ENCODE measurements at places on chromosomes 1 and 21.

GRCh38 chr1:154329551-154330131 lies 4.3 kb downstream of the ATP8B2 start:
- DNase-seq: no peak

GRCh38 chr1:42739753-42740700 lies at the start of gene CLDN19:
TSS of gene CLDN19 (minus strand) at chr1:42740236. CDS start at chr1:42740063, 173 bp downstream.
- no peak for DNase-seq

DNA sequence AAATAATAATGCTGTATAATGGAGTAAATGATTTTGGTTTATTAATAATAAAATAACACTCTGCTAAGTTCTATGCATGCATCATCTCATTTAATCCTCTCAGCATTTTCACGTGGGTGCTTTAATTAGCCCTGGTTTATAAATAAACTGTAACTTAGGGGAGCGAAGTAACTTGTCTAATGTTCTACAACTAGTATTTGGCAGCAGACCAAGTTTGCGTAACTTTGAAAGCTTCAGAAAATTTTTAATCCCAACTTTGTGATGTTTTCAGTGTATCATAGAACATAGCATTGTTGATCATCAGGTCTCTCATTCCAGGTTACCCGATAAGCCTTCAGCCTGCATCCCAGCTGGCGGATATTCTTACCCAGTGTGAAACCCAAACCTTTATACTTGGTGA lies 322.4 kb upstream of the SGIP1 start:
- DNase-seq: no peak

DNA sequence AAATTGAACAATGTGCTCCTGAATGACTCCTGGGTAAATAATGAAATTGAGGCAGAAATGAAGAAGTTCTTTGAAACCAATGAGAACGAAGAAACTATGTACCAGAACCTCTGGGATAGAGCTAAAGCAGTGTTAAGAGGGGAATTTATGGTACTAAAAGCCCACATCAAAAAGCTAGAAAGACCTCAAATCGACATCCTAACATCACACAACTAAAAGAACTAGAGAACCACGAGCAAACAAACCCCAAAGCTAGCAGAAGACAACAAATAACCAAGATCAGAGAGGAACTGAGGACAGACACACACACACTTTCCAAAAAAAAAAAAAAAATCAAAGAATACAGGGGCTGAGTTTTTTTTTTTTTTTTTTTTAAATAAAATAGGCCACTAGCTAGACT lies 564.2 kb downstream of the SMYD3 start:
- no peak for DNase-seq

DNA sequence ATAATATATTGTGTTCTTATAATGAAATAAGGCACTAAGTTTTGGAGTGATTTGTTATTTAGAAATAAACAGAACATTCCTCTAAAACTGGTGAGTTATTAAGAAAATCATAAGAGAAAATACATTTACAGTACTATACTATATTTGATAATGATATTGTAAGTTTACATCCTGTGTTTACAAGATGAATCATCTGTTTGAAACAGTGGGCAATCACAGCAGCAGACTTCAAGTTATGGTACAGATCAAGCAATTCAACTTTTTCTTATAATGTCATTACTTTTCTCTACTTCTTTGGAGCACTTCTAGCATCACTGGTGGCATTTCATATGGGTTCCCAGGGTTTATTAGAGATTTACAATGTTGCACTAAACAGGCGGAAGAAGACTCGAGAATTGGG lies 86.5 kb upstream of the BRINP3 start:
- DNase-seq: no peak

- no peak for DNase-seq
These were observed 59.9 kb downstream of the ARHGEF16 start for GRCh38 chr1:3514404-3514803.

DNA sequence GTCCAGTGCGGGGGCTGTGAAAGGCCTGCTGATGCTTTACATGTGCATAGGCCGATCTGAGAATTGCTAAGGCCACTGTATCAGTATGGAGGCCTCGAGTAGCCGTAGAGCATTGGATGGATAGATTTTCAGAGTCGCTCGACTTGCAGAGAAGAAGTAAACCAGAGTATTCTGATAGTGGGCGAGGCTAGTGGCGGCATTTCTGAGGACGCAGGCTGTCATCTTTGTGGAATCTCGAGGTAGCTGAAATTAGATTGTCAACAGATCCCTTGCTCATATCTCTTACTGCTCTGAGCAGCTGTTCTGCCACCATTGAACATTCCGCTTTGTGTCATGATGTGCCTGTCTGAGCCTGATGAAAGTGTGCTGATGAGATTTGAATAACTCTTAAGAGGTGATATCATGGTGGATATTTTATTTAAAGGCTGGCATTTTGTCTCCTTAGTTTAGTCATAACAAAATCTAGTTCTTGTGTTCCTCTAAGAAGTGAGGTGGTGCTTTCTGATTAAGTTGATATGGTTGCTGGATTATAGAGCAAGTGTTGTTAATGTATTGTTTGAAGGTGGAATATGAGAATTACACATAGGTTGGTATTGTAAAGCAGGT lies 1.5 kb downstream of the KIF1B start:
- DNase-seq: no peak

- DNase-seq: peak; percentile 46
These were observed at the start of gene NGF for GRCh38 chr1:115337633-115338456. TSS of gene NGF (minus strand) at chr1:115338249. CDS start at chr1:115286795, 51,454 bp downstream.

- no peak for DNase-seq
These were observed 114.0 kb downstream of the NBPF12 start for GRCh38 chr1:147052143-147052542.

DNA sequence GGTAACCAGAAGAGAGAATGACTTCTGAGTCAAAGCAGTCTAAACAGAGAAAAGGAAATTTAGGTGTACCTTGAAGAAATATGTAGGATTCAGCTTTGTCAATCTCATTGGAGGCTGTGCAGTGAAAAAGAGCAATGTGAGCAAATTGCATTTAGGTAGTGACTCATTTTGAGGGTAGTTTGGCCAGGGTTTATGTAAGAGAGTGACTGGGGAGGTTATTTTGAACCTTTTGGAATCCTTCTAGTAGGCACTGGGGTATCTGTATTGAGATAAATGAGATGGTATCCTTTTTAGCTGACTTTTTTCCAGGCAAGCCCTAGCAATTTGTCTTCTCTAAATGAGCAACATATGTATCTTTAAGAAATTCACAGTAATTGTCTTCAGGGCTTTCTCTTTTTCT lies 95.9 kb downstream of the DISP1 start:
- peak; percentile 20 for DNase-seq

Data from mesenchymal stem cell (in vitro differentiated cells and primary cell).